ENCODE measurements at places on chromosomes 16 and 17. TPM values are rescaled to one million over a fixed set of nuclear protein-coding genes. Genes with fewer than 3 reads are reported as not detected.

The KRT9 gene
- total RNA-seq: not detected

The ADAM11 gene
- total RNA-seq: 3.5 TPM

The TANGO6 gene
- 11.0 TPM for total RNA-seq

The ZNF213 gene
- total RNA-seq: 12.3 TPM

The SPNS2 gene
- 1.9 TPM for total RNA-seq

The PPP1R27 gene
- total RNA-seq: not detected

The TNFRSF17 gene
- not detected for total RNA-seq

The CA7 gene
- not detected for total RNA-seq

The STH gene
- not detected for total RNA-seq

The METTL23 gene
- 42.8 TPM for total RNA-seq

The TMC7 gene
- 5.1 TPM for total RNA-seq

The RPRML gene
- total RNA-seq: 0.54 TPM

The EIF5A gene
- 728 TPM for total RNA-seq

The PRSS21 gene
- not detected for total RNA-seq

The HYDIN gene
- 0.80 TPM for total RNA-seq

The ACSF2 gene
- 17.2 TPM for total RNA-seq

The MAF gene
- 0.46 TPM for total RNA-seq

The BCKDK gene
- total RNA-seq: 60.4 TPM

The RDM1 gene
- total RNA-seq: 5.5 TPM
